Right hindlimb (tissue), 1 donor: ENCODE measurements at places on chromosomes 3 and 15.

DNA sequence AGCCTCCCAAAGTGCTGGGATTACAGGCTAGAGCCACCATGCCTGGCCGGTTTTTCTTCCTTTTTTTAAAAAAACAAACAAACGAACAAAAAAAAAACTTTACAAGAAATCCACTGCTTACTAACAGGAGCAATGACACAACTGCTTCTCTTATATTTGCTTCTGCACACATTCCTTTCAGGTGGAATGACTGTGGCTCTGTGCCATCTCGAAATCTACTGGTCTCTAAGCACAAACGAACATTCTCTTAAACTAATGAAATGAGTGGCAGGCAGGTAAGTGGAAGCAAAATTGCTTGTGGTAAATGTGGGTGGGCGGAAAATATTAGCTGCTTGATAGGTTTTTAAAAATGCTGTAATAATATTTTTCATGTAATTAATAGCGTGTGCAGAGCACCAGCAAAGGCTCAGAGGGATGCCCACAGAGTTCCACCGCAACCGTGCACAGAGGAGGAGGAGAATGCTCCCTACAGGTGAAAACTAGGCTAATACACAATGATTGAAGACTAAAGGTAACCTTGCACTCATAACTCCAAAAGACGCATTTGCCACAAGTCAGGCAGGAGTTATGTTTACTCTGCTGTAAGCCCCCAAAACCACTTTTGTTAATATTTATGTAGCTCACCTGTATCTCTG is 77.4 kb downstream of the LSAMP start:
- no peak for DNase-seq

- no peak for DNase-seq
These were observed 106.3 kb downstream of the RORA start for GRCh38 chr15:61122647-61123375.

DNA sequence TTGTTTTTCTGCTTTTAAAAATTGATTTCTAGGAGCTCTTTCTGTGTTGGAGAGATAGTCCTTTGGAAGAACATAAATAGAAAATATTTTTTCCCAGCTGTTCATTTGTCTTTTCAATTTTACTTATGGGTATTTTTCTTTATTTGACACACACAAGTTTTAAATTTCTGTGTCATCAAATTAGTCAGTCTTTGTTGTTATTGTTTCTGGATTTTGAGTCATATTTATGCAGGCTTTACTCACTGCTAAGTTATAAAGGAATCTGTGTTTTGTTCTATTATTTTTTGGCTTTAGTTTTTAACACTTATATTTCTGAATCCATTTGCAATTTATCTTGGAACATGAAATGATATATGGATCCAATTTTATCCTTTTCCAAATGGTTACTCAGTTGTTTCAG is 5.9 kb upstream of the GHSR start:
- DNase-seq = no peak

- no peak for DNase-seq
These were observed 26.8 kb downstream of the DCBLD2 start for GRCh38 chr3:98874602-98875249.

DNA sequence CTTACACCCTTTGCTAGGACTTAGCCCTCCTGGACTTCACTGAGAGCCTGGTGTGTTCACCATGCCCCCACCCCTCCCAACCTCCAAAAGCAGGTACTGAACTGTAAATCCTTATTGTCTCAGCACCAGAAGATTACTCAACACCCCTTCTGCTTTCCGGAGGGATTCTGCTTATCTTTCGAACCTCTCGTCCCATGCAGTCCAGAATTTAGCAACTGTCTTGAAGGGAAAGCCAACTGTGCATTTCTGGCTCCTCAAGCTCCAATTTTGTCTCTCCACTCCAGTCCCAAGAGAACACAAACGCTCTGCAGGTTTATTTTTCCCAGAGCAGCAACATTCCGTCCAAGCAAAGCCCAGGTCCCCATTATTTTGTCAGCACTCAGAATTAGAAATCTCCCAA is 49.6 kb downstream of the RFTN1 start:
- DNase-seq = no peak

- DNase-seq = no peak
These were observed 40.6 kb downstream of the PRICKLE2 start for GRCh38 chr3:64184621-64185020.

DNA sequence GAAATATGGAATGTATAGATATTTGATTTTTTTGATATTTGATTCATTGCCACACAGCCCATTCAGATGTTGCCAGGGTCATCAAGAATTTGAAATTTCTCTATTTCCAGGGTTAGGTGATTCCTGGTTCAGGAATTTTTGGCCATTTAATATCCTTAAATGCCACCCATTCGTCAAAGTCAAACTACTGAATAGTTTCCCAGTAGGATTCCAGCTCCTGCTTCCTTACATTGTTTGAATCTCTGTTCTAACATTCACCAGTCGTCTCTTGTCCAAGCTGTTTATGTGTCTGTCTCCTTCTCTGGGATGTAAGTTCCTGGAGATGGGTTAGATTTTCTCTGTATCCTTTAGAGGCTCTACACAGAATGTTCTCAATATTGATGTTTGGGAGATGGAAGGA is 124.9 kb upstream of the TLE3 start:
- no peak for DNase-seq

GRCh38 chr3:12185172-12185710 is 26.5 kb upstream of the TIMP4 start:
- DNase-seq = no peak

- no peak for DNase-seq
These were observed 24.3 kb downstream of the ZSCAN2 start for GRCh38 chr15:84625123-84625522.

DNA sequence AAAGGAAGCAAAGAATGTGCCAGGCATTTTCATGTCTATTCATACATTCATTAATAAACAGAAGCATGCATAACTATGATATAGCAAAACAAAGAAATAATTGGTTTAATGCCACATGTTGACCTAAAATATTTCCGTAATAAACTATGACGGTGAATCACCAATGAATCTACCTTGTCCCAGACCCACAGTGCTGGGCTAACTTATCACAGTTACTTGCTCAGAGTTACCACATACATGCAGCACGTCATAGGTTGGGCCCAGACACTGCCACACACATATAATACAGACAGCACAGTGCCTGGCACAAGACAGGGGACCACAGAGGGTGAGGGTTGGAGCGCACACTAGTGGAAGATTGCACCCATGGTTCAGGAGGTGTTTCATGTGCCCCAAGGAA is 86.9 kb downstream of the ATP1B3 start:
- DNase-seq = no peak

GRCh38 chr3:149990423-149990948 is 19.8 kb upstream of the PFN2 start:
- DNase-seq = no peak

DNA sequence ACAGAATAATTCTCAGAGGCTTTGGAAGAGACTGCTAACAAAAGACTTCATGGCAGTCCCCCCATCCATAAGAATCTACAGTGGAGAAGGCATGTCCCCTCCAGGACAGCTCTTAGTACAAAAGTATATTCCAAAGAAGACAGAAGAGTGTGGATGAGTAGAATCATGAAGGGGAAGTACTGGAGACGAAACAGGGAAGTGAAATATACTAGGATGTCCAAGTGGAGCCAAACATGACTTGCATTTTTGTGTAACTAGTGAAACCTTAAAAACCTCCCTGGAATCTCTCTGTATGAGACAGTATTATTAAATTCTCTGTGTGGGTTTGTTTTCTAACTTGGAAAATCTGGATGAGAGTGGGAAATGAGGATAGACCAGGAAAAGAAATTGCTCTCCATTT is 312.4 kb downstream of the RSL24D1 start:
- no peak for DNase-seq
